ENCODE measurements at places on chromosomes 2 and 18.

DNA sequence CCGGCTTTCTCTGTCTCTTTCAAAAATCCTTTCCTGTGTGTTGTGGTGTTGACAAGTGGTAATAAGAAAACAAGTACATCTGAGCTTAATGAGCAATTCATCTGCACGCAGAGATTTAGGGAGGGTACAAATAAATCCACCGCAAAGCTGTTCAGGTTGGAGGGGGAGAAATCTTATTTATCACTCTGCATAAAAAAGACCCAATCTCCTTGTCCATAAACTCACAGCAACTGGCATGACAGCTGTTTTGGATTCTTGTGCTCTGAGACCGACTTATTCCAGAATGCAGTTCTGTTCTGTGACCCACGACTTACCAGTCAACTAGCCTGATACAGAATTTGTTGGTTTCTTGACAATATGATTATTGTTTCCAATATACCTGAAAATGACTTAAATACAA is 380.1 kb downstream of the SOX11 start:
- no peak for DNase-seq

- no peak for DNase-seq
Measured at GRCh38 chr2:212926940-212927339, 224.5 kb downstream of the IKZF2 start.

DNA sequence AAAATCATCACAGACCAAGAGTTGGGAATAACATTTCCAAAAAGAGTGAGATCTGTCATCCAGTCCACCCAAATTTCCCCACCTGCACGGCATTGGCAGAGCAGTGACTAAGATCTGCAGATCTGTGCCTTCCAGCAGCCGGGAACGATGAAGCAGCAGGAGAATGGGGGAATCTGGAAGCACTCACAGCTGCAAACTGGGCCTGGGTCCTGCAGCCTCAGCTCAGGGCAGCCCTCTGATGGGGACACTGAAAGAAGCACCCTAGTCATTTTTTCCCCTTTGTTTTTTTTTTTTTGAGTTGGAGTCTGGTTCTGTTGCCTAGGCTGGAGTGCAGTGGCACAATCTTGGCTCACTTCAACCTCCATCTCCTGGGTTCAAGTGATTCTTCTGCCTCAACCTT is 4.4 kb upstream of the SAG start:
- no peak for DNase-seq

- peak; percentile 54 for DNase-seq
Measured at GRCh38 chr2:187842978-187843847, 289.0 kb upstream of the TFPI start.

GRCh38 chr2:15912203-15912602 is 28.1 kb upstream of the MYCN start:
- no peak for DNase-seq
